ENCODE measurements at places on chromosomes 11 and 22.

- DNase-seq: no peak
Observed at GRCh38 chr11:93494357-93494756, 48.8 kb downstream of the SMCO4 start.

DNA sequence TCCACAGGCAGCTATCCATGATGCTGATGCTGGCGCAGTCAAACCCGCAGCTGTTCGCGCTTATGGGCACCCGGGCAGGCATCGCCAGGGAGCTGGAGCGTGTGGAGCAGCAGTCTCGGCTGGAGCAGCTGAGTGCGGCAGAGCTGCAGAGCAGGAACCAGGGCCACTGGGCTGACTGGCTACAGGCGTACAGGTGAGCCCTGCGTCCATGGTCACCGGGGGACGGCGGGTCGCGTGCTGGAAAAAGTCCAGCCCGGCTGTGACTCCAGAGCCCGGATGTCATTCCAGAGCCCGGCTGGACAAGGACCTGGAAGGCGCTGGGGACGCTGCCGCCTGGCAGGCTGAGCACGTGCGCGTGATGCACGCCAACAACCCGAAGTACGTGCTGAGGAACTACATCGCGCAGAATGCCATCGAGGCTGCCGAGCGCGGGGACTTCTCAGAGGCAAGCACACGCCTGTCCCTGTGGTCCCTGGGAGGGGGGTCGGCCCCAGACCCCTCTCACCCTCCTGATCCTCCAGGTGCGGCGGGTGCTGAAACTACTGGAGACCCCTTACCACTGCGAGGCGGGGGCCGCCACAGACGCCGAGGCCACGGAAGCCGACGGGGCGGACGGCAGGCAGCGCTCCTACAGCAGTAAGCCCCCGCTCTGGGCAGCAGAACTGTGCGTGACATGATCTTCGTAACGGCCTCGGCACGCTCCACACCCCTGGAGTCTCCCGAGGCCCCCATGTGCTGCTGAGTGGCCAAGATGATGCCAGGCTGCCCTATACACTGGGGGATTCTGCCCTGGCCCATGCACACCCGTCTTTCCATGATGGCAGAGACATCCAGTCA, 16.1 kb downstream of the SELENOO start:
- DNase-seq: no peak

DNA sequence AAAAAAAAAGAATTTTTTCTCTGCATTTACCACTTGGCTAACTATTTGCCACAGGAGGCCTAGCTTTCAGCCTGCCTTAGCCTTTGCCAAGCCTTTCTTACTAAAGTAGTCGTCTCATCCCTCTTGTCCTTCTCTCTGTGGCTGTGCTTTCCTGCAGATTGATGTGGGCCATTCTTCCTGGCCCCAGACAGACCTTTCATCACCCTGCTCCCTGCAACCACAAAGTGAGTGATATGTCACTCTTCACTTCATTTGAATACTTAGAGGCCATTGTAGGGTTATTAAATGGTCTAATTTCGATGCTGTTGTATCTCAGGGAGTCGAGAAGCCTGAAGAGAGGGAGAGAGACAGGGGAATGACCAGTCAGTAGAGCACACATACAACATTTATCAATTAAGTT, 37.6 kb downstream of the ART5 start:
- DNase-seq: no peak

DNA sequence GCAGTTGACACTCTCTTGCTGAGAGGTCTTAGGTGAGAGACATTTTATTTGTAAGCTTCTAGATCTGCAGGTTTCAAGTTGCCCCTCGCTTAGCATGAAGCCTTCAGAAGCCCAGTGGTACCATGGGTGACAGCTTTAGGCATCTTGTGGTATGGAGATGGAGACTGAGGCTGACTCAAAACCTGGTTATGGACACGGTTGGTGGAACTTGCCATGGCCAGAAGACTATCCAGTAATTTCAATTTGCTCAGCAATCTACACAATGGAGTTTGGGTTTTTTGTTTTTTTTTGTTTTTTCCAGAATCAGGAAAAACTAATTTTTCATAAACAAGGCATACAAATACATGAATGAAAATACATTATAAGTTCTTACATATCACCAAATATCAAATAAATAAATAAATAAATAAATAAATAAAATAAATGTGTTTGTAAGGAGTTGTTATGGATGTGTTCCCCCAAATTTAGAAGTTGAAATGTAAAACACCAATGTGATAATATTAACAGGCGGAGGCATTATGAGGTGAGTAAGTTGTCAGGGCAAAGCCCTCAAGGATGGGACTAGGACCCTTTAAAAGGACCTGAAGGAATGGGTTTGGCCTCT, 22.6 kb downstream of the ETS1 start:
- DNase-seq: no peak

DNA sequence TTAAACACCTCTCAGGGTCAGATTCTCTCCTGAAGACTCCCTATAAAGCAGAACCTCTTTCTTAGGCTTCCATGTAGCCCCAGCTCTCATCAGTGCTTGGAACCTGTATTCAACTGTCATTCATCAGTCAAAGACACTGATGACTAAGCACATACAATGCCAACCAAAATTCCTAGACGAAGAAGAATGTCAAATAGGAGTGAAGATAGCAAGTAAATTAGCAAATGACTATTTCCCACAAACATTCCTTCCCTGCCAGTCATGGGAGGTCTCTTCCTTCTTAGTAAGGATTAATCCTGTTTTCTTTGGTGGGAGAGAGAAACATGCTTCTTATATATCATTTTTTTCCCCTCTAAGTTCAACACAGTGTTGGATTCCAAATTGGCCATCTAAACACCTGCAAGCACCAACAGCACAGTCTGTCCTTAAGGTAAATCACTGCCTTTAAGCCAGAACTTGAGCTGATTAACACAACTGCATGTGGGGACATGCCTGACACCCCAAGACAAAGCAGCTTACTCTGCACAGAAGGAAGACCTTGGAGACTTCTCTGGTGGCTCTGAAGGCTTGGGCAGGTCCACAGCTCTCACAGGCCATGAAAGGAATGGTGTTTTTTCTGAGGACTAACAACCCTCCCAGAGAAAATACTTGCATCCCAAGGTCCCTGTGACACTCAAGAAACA, 47.5 kb upstream of the ME3 start:
- DNase-seq: no peak

DNA sequence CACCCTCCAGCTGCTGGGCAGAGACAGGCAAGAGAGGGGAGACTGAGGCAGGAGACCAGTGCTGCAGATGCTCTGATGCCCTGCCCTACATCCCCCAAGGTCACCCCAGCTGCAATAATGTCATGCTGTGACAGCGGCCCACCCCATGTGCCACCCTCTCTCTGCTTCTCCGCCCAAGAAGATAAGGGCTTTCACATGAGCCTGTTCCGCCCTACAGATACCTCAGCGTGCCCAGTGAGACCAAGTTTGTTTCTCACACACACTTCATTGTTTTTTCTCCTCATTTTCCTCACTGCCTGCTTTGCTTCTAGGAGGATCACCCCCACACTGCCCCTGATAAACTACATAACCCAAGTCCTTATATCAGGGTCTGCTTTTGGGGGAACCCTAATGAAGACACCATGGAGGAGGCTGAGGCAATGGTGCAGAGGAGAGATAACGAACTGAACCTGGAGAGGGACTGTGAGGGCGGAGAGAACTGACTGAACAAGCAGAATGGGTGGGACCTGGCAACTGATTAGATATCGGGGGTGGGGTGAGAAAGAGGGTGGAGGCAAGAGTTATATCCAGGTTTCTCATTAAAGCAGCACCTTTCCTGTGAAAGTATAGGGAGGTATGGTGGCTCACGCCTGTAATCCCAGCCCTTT, 37.5 kb upstream of the TSKU start:
- no peak for DNase-seq

GRCh38 chr11:133306019-133306418, 226.3 kb downstream of the OPCML start:
- DNase-seq: no peak

- no peak for DNase-seq
Observed at GRCh38 chr11:31822175-31822926, 11.2 kb upstream of the PAX6 start.

DNA sequence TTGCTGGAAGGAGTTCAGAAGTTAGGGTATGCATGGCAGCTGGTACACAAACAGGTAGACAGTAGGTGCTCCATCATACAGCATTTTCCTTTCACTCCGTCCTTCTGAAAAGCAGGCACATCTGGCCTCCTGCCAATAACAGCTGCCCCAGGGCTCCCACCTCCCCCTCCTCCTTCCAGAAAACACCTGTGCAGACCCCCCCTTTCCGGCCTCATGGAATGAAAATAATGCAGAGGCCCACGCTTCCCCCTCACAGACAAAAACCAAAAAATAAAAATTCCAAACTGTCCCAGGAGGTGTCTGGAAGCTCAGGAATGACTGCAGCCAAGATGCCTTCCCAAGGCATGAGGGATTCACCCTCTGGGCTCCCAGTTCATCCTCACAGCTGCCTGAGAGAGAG, 185.5 kb downstream of the MN1 start:
- no peak for DNase-seq

- no peak for DNase-seq
Observed at GRCh38 chr22:38984224-38984623, 2.1 kb downstream of the APOBEC3B start.

DNA sequence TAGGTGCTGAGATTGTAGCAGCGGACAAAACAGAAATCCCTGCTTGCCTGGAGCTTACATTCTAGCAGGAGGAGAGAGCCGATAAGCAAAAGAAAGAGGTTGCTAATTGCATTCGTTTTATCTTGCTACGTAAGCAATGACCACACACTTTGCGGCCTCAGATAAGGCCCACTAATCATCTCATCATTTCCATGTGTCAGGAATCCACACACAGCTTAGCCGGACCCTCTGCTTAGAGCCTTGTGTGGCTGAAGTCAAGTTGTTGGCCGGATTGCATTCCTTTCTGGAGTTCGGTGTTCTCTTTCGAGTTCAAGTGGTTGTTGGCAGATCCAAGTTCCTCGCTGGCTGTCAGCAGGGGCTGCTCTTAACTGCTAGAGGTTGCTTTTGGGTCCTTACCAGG, 101.6 kb downstream of the CHST1 start:
- no peak for DNase-seq

- no peak for DNase-seq
Observed at GRCh38 chr11:18248561-18248960, at the start of gene SAA2. Gene SAA2, minus strand, starts transcription at chr11:18248668. Its CDS starts 657 bp downstream, at chr11:18248011.

GRCh38 chr22:20247608-20248171, 20.4 kb downstream of the RTN4R start:
- DNase-seq: no peak

DNA sequence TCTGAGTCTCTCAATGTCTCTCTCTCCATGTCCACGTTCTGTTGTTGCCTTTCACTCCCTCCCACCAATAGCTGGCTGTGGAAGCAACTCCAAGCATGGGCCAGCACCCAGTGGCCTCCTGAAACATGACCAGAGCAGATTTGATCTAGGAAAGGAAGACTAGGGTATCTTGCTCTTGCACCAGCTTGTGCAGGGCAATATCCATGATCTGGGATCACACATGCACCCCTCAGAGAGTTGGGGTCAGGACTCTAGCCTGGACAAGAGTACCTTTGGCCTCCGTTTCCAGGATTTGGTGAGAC, 34.5 kb upstream of the RIC3 start:
- DNase-seq: no peak

DNA sequence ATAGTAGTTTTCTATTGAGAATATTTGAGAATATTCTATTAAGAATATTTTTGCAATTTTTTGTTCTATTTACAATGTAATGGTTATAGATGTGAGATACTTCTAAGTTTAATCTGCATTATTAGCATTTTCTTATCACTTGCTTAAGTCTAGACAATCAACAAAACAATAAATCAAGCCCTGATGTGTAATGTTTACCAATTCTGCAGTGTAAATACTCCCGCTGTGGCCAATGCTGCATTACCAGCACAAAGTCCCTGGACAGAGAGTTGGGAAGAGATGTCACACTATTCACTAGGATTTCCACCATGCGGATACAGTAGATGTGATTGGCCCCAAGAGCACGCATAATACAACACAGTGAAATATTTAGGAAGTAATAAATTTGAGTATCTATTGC, 47.6 kb upstream of the GCAT start:
- DNase-seq: no peak

DNA sequence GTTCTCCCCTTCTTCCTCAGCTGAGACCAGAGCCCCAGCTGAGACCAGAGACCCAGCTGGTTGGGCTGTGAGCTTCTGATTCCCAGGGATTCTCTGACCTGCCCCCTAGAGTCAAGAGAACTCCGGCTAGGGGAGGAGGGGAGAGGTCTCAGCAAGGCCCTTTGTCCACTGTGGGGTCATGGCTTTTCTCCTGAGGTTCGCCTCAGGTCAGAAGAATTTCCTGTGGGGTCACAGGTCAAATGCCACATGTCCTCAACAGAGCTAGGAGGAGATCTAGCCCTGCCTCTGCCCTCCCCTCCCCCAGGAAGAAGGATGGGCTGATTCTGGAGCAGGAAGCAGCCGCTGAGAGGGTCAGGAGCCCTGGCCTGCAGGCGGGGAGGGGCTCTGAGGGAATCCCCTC, 23.7 kb downstream of the HTR3A start:
- no peak for DNase-seq

GRCh38 chr22:45321827-45322226, 12.1 kb downstream of the FAM118A start:
- no peak for DNase-seq

GRCh38 chr11:1180171-1180570, 22.4 kb downstream of the MUC5AC start:
- DNase-seq: no peak

DNA sequence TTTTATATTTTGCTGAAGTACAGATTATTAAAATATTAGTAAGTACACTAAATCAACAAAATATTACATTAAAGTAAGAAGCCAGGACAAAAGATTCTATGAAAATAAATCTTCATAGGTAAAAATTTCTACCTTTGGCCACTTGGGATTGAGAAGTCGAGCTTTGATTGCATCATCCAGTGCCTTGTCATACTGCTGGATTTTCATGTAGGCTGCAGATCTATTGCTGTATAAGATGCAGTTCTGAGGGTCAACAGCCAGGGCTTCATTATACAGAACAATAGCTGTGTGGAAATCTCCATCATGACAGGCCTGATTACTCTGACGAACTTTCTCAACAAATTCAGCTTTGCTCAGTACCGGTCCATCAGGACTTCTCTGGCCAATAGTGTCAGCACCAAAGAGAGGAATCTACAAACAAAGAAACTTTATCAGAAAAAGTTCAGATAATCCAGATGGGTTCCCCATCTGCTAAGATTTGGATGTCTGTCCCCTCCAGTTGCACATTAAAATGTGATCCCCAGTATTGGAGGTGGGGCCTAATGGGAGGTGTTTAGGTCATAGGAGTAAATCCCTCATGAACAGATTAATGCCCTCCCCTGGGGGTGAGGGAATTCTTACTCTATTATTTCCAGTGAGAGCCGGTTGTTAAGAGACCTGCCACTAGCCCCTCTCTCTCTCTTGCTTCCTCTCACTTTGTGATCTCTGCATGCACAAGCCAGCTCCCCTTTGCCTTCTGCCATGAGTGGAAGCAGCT, 50.0 kb downstream of the TTC28 start:
- no peak for DNase-seq

GRCh38 chr11:59272771-59273372, 60.1 kb upstream of the MPEG1 start:
- DNase-seq: no peak

All from activated CD4-positive, alpha-beta T cell treated with anti-CD3 and anti-CD28 coated beads for 4 hours (primary cell).